ENCODE measurements at places on chromosomes 3 and 15.

- DNase-seq: no peak
Observed at GRCh38 chr3:45580112-45580765, 14.3 kb upstream of the LIMD1 start.

- DNase-seq: no peak
Observed at GRCh38 chr3:147049821-147050220, 356.5 kb downstream of the ZIC4 start.

GRCh38 chr3:63146154-63146553, 132.0 kb upstream of the SYNPR start:
- no peak for DNase-seq

DNA sequence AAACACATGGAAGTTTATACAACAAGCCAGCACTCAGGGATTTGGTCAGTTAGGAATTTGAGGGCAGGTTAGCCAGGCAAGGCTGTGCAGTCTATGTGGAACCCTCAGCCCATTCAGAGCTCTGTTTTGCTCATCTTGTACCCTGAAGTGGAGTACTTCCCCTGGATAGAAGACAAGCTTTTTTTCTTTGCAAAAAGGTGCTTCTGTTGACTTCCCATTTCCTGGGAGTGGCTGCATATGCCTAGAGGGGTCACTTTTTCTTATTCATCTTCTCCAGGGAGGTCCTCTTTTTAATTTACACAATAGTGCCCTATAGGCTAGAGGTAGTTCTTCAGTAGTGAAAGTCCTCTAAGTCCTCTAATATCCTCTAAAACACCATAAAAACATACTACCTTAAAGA, 225.0 kb upstream of the P2RY1 start:
- DNase-seq: no peak

- DNase-seq: no peak
Observed at GRCh38 chr3:48434591-48435222, 4.8 kb upstream of the PLXNB1 start.

GRCh38 chr15:100082761-100083402, 258.9 kb downstream of the ADAMTS17 start:
- DNase-seq: no peak

DNA sequence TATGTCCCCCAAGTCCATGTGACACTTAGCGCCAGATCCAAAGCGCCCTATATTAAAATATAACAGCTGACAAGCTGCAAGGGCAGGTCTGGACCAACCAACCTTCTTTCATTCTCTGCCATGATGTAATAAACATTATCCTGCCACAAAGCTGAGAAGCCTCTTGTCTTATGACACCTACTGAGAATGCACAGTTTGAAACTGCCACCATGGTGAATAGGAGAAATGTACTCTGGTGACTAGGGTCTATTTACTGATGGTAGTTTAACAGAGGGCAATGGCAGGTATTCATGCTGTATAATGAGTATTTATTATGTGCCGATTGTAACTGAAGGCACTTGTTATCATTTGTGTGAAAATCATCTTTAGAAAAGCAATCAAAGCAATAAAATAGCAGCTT, 634.0 kb downstream of the OTOL1 start:
- no peak for DNase-seq

DNA sequence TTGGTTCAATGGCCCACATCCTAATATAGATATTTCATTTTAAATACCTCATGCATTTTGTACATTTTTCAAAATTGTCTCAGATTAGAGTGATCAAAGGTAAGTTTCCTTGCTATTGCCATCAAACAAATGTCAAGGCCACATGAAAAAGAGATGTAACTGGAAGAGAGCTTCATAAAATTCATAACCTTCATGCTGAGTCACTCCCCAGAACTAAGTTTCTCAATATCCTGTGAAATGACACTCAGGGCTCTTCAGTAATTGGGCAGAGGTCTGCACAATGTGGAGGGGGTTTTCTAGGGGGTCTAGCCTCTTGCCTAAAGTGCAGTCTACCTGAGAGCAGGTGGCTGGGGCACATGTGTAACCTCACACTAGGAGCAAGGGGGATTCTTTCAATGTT, 152.2 kb upstream of the SLC2A2 start:
- no peak for DNase-seq

GRCh38 chr3:63400246-63400860, 122.2 kb downstream of the SYNPR start:
- DNase-seq: no peak

DNA sequence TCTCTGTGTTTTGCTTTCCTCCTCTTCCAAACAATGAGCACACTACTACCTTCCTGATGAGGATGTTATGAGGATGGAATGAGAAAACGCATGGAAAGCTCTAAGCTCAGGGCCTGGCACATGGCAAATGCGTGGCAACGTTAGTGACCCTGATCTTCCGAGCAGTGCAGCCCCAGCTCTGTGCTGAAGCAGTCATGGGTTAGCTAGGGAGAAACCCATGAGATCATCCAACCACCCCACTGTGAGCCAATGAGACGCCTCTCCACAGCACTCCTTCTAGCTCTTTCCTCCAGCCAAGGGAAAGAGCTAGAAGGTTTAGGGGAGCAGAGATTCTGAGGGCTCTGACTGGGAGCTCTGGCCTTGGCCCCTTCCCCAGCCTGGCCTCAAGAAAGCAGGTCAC, 4.5 kb downstream of the CPN2 start:
- DNase-seq: no peak

- DNase-seq: no peak
Observed at GRCh38 chr3:29690686-29691353, 409.9 kb downstream of the RBMS3 start.

DNA sequence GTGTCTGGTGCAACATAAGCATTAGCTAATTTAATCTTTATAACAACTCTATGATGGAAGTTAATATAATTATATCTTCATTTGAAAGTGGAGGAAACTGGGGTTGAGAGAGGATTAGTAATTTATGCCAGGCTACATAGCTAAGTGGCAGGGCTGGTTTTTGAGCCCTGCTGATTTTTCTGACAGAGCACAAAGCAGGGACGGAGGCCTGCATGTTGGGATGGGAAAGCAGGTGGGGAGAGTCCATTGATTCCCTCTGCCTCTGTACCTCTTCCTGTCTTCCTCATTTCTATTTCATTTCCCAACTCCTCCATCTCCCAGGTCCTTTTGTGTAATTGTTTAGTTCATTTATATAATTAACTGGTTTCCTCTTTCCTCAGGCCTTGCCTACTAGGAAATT, 251.6 kb upstream of the ZPLD1 start:
- DNase-seq: no peak

DNA sequence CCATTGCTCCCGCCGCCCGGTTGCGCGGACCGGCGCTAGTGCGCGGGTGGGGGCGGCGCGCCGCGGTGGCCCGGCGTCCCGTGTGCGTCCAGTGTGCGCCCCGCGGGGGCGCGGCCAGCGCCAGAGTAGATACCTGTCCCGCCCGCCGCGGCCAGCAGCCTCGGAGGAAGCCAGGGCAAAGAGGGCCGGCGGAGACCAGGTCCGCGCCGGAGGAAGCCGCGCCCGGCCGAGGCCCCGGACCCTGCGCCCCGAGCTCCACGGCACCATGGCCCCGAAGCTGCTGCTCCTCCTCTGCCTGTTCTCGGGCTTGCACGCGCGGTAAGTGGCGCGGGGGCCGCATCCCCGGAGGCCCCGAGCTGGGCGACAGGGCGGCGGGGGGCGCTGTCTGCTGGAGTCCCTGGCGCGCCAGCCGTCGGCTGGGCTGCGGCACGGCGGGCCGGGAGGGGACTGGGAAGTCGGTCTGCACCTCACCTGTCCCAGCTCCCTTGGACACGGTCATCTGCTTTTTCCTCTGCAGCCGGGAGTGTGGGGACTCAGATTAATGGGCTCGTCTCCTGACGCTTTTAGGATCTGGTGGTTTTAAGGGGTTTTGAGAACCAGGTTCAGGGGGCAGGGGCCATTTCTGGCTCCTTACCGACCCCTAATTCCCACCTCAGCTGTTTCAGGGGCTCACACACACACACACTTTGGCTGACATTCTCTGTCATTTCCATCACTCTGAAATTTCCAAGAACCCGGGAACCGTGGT, 464 bp downstream of the GABRG3 start:
- DNase-seq: no peak

GRCh38 chr3:73405853-73406252, 218.9 kb downstream of the PDZRN3 start:
- no peak for DNase-seq

- no peak for DNase-seq
Observed at GRCh38 chr3:44236485-44236908, 5.2 kb upstream of the TOPAZ1 start.

DNA sequence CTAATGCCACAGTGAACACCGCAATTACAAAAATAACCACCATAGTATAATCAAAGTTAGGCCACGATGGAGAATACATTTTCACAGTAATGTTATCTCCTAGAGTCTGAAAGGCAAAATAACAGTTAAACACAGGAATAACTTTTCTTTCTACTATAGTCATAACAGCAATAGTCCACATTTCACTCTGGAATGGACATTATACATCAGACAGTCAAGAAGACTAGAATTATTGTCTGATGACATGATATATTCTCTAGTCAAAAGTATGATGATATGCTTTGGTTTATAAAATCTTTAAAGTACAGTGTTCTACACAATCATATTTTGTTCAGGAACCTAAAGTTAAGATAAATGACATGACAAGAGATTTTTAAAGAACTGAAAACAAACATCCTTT, 18.0 kb downstream of the SPPL2A start:
- DNase-seq: no peak

All from stimulated activated CD4-positive, alpha-beta T cell treated with anti-CD3 and anti-CD28 coated beads, Interleukin-12 subunit alpha, Interleukin-12 subunit beta, amount 100 ng/mL, for 24 hours (primary cell).